GDM1 (cell line): ENCODE measurements at places on chromosomes 11 and 22.
A peak's percentile ranks its signal among the peaks of the same experiment; 100 is the strongest.

- DNase-seq = no peak
Measured at GRCh38 chr11:21262992-21263391, 593.6 kb downstream of the NELL1 start.

DNA sequence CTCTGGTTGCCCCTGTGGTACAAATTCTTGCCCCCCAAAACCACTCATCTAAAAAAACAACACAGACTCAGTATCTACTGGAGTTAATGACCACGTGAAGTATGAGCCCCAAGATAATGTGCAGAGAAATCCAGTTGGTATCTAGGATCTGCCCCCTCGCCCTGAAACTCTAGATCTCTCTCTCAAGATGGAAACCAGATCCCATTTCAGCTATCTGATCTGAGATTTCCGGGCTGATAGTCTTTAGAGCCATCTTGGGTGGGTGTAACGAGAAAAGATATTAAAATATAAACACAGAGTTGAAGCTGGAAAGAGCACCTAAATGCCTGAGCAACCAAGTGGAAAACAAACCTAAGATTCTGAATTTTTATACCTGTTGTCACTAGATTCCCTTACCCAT, 14.0 kb upstream of the VWCE start:
- no peak for DNase-seq

- no peak for DNase-seq
Measured at GRCh38 chr11:93957397-93957952, 63.7 kb upstream of the HEPHL1 start.

GRCh38 chr11:64364911-64365310, 5.9 kb downstream of the RPS6KA4 start:
- DNase-seq = no peak

DNA sequence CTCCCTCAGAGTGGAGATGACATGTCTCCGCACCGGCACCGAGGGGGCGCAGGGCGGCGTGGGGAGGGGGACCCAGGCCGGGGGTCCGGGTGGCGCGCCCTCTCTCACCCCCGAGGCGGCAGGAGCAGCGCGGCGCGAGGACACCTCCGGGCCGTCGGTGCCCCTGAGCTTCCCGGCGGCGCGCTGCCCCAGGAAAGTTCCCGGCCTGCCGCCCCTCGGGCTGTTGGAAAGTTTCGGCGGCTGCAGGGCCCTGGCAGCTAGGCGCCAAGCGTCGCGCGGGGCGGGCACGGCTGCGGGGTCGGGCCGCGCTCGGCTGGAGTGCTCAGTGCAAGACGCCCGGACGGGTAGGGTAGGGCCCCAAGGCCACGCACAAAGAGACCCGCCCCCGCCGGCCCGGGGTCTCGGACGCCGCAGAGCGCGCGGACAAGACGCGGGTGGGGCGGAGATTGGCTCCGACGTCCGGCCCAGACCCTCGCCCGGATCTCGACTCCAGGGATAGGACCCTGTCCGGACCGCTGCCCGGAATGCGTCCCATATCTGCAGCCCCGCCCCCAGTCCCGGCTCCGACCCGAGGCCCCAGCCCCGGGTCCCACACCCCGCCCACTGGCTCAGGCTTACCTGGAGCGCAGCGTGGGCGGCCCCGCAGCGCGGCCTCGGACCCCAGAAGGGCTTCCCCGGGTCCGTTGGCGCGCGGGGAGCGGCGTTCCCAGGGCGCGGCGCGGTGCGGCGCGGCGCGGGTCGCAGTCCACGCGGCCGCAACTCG, 471 bp downstream of the ARVCF start:
- DNase-seq = no peak

DNA sequence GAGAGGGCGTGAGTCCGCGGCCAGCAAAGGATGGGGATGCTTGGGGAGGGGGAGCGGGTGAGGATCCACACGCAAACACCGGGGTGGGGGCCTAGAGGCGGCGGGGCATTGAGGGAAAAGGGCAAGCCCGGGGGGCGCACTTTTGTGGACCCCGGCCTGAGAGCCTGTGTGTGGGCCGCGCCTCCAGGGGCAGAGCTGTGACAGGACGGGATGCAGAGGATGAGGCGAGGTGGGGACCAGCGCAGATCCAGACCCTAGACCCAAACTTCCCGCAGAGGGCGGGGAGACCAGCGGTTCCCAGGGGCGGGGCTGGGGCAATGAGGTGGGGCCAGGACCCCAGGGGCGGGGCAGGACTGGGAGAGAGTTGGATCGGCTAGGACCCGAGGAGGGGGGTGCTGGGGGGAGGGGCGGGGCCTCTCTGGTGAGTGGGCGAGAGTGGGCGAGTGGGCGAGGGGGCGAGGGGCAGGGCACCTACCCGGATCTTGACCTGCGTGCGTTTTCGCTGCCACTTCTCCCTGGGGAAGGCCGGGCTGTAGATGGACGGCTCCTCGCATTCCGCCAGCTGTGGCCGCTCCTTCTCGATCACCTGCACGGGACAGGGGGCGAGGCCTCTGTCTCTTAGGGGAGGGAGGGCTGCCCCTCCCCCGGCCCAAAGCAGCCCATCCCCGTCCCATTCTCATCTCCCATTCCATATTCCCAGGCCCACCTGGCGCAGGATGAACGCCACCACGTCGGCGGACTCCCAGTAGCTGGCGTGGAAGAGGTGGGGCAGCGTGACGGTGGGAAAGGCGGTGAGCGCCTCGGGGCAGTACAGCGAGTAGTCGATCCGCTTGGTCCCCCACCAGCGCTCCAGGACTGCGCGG, 10.6 kb downstream of the PITPNM1 start:
- no peak for DNase-seq

DNA sequence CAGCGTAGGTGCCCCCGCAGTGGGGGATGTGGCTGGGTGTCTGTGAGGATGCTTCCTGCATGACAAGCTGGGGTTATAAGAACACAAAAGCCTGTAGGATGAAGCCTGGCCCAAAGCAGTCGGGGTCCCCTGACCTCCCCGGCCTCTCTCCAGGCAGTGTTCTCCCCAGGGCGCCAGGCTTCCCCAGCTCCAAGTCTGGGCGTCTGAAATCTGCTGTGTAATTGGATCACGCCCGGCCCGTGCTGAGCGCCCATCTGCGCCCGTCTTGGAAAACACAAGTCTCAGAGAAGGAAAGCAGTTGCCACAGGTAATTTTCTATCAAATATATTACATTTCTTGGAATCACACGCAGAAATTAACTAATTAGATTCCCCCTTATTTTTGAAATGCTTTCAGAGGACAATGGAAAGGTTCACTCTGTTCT, 233.3 kb downstream of the CTTN start:
- DNase-seq = no peak

- no peak for DNase-seq
Measured at GRCh38 chr11:131491503-131491902, 121.1 kb downstream of the NTM start.

DNA sequence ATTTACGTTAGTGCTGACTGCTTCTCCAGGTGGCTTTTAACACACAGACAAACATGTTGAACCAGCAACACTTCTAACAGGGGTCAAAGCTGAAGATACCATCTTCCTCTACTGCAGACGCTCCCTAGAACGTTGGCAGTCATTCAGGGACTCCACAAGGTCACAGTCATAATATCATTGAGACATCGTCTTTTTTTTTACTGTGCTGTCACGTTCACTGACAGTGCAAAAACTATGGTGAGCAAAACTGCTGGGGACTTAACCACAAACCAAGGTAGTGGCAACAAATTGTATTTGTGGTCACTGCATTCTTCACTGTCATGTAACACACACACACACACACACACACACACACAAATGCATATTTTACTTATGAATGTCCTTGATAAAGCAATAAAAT, 244.9 kb downstream of the CASP12 start:
- no peak for DNase-seq

GRCh38 chr11:116691771-116692177, 81.0 kb downstream of the BUD13 start:
- peak; percentile 4 for DNase-seq

DNA sequence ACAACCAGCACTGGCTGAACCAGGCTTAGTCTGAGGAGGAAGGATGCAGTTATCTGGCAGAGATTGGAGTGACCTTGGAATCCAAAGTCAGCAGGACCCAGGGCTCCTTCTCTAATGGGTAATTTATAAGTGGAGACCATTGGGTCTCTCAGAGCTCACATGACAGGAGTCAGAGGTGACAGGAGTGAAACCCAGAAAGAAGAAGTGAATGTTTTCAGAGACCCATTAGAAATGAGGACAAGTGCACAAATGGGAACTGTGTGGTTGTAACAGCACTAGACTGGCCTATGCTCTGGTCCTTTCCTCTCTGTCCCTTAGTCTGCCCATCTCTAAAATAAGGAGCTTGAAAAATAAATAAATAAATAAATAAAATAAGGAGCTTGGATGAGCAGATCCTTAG, 107.4 kb downstream of the SERGEF start:
- DNase-seq = no peak

GRCh38 chr11:35477901-35478300, 47.5 kb downstream of the PAMR1 start:
- DNase-seq = no peak

DNA sequence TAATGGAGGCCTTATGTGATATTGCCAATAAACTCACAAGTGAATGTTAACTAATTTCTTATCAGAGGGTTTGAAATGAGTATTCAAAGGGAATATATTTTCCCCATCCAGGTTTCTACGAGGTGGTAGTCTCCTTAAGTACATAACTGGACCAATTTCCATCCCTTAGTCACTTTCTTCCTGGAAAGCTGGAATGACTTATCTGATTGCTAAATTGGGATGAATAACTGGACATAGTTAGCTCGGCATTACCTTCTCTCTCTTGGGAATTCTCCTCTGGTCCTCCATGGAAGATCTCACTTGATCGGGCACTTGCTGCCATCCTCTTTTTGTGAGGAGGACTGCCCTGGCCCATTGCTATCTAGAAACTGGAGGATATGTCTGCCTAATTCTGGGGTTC, 109.1 kb downstream of the TRPC6 start:
- DNase-seq = no peak

GRCh38 chr11:21820176-21820575, 372.7 kb upstream of the ANO5 start:
- no peak for DNase-seq

DNA sequence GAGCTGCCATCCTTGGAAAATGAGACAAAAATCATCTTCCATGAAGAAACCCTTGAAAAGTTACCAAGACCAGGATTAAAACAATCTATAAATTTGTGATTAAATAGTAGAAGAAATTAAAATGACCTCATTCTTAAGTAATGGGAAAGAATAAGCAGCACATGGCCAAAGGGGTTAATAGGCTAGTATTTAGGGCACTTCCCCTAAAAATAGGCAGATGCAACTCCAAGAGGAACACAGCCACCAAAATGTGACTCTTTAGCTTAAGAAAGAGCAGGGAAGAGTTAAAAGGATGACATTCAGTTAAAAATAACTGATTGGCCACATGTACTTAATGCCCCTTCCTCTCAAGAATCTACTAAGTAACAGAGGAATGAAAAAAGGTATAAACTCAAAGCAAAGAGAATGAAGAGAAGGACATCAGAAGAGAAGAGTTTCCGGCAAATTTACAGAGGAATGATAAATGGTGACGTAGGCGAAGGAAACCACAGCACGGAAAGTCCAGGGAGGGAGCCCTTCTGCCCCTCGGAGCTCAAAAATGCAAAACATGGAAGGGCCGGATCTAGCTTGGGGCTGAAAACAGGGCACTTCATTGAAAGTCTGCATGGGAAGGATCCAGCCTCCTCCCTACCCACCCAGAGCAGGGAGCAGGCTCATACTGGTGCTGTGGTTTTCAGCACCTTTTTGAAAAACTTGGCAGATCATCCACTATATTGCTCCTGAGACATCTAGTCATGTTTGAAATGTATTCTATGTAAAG, 17.8 kb downstream of the SCUBE2 start:
- no peak for DNase-seq

GRCh38 chr22:46976598-46976997, 214.1 kb downstream of the TBC1D22A start:
- no peak for DNase-seq

DNA sequence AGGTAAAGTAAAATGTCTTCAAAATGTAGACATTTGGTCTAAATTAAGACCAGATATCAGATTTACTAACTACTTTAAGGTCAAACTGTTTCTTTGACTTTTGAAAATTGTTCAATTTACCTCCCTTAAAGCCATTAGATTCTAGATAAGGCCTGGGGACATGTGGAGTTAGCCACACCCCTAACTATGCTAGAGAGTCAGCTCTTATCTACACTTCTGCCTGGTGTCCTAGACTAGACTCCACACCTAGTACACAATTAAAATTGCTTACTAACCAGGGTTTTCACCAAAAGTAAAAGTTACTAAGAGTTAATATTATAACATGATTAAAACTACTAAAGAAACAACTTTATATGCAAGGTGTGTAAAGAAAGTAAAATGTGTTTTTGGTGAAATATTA, 43.6 kb upstream of the DBX1 start:
- no peak for DNase-seq

DNA sequence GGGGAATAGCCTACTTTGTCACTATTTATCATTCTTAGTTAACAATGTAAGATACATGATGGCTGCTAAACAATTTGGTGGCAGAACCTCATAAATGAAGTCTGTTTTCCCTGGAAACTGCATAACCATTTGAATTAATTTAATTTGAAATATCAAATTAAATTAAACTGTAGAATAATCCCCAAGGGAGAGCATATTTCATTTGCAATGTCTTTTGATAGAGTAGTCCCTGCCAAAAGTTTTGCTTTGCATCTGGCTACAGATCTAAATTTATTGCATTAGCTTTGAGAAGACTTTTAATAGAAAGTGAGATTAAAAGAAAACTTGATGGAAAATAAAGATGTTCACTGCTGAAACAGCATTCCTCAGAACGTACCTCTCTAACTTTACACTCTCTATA, 246.6 kb downstream of the KIRREL3 start:
- no peak for DNase-seq

DNA sequence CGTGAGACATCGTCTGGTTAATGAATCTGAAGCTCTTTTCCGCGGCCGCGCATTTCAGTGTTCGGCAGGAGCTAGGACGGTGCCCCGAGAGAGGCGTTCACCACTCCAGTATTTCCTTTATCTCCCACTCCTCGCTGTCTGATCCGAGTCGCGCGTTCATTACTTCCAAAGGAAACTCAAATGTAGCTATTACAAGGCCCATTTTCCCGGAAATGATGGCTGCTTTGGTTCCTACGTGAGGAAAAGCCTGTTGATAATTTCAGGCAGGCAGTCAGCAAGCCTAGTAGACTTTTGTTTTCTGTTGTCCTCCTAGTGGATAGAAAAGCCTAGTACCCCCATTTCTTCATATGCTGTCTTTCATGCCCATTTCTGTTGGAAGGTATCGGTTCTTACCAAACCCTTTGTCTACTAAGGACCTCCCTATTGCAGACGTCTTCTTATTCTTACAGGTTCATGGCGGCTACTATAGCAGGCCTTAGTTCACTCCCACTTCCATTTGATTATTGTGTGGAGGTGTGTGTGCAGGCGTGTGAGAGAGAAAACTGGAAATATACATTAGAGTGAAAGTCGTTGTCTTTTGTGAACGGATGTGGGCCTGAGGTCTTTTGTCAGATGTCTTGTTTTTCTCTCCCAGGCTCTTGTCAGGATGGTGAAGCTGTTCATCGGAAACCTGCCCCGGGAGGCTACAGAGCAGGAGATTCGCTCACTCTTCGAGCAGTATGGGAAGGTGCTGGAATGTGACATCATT, 737 bp downstream of the RBM4 start:
- no peak for DNase-seq

GRCh38 chr11:46976182-46976854, 39.8 kb downstream of the CSTPP1 start:
- no peak for DNase-seq
